ENCODE measurements at places on chromosomes 4 and X.

DNA sequence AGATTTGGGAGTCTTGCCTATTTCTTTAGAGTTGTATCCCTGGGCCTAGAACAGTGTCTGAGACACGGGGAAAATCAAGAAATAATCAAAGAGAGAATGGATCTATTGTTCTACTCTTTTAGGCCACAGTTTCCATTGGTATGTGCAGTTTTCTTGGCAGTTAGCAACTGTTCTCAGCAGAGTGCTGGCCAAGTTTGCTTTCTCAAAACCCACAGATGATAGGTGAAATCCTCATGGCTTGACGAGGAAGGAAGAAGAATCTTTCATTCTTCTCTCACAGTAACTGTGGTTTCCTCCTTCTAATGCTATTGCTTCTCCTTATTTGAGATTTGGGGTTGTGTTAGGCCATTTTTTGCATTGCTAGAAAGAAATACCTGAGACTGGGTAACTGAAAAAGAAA is 42.2 kb downstream of the AGA start:
- no peak for DNase-seq

DNA sequence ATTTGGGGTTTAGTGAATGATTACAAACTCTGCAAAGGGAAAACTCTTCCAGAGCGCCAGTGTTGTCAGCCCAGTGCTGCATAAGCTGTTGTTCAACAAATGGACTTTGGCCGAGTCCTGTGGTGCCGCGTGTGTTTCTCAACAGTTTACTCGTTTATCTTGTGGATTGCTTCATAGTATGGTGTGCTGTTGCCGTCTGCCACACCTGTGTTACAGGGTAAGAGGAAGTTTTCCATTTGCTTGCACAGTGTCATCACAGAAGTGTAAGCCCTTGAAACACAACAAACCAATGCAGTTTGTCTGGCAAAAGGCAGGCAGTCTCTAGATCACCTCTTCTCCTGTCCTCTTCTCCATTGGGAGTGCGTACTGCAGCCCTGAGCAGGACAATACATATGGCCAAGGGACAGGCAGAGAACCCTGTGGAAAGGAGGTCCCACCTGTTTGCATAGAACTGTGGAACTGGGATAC is 66.3 kb downstream of the DCUN1D4 start:
- DNase-seq, result no peak

DNA sequence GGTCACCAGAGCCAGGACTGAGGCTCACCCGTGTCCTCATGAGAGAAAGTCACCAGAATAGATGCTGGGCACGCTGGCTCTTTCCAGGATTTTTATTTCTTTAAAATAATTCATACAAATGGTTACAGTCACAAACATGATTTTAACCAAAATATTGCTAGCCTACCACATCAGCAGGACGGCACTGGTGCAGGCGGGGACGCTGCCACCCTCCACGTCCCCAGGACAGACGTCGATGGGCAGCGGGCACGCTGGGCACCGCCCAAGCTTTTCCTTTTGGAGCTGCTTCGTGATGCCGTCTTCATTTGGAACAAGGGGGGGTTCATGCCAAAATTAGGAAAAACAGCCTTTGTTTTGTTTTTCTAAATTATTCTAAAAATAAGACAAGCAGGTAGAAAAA is 37.6 kb downstream of the CTBP1 start:
- no peak for DNase-seq

GRCh38 chrX:141669689-141670088 is 28.9 kb downstream of the SPANXD start:
- no peak for DNase-seq

GRCh38 chr4:4671774-4672349 is 130.0 kb upstream of the STX18 start:
- no peak for DNase-seq

DNA sequence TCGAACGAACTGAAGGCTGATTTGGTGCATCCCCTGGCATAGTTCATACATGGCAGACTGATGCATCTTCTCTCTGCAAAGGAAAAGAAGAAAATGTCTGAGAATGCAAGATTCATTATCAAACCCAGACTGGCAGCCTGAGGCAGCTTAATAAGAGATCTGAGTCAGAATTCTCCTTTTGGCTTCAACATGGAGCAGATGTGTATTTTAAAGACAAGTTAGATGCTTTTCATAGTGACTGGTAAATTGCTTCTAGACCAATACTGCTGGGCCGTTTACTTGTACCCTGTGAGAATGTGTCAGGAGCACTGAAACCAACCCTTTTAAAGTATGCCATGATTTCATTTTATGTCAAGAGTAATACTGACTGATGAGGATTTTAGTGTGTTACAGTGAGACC is 322.0 kb downstream of the NR3C2 start:
- DNase-seq, result no peak

- no peak for DNase-seq
These were observed 321.2 kb upstream of the SPOCK3 start for GRCh38 chr4:167555338-167556022.

DNA sequence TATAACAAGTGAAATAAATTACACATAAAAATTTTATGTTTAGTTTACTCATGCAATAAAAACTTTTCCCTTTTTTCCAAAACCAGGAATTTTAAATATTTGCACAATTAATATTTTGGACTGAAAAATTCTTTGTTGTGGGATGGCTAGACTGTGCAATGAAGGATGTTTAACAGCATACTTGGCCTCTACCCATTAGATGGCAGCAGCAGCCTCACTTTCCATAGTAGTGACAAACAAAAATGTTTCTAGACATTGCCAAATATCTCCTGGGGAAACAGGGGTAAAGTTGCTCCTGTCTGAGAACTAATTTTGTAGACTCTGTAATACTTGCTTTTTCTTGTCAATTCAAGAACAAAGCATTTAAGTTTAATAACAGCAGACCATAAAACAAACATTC is 49.8 kb downstream of the SCLT1 start:
- no peak for DNase-seq

DNA sequence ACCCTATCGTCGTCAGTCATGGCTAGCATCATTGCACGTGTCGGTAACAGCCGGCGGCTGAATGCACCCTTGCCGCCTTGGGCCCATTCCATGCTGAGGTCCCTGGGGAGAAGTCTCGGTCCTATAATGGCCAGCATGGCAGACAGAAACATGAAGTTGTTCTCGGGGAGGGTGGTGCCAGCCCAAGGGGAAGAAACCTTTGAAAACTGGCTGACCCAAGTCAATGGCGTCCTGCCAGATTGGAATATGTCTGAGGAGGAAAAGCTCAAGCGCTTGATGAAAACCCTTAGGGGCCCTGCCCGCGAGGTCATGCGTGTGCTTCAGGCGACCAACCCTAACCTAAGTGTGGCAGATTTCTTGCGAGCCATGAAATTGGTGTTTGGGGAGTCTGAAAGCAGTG is 1.6 kb downstream of the ZCCHC12 start:
- no peak for DNase-seq

DNA sequence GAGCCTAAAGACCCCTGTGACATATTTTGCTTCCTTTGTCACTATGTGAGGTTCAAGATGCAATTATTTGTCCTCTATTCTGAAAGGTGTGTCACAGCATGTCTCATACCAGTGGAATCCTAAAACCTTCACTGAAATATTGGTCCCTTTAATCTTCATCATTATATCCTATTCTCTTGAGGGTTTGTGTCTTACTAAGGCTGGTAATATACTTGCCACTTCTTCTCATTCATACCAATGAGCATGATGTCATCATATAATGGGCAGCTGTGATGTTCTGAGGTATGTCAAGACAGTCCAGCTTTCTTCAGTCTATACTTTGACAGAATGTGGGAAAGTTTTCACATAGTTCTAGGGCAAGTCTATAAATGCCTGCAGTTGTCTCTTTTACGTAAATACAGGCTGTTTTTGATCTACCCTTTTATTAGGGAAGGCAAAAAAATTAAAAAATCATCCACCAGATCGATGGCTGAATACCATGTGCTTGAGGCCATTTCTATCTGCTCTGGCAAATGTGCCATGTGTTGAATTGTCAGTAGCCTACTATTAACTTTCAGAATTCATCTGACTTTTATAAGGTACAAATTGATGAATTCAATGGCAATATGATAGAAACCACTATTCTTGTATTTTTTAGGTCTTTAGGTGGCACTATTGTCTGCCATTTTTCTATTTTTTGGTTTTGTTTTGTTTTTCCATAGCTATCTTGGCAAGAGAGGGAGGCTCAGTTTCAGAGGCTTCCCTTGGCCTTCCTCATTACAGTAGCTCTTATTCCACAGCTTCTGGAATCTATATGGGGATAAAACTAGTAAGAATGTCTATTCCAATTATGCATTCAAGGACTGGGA is 209.0 kb downstream of the PPARGC1A start:
- no peak for DNase-seq

GRCh38 chrX:29496636-29497180 is 718.7 kb upstream of the MAGEB2 start:
- no peak for DNase-seq

GRCh38 chr4:13922459-13922858 is 294.9 kb upstream of the BOD1L1 start:
- no peak for DNase-seq

DNA sequence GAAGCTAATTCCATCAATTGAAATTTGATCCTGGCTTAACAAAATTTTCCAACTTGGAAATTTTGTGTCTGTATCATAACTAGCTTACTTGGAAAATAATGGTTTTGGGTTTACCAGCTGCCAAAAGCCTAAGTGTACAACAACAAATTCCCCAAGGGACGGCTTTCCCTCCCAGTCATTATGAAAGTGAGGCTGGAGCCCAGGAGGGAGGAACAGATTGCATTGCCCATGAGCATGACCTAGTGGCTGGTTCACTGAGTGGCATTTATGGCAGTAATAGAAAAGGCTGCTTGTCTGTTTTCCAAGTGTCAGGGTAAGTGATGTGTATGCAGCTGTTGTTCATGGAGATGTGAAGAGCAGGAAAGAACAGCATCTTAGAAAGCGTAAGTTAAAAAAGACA is 70.8 kb upstream of the HHIP start:
- DNase-seq, result no peak

DNA sequence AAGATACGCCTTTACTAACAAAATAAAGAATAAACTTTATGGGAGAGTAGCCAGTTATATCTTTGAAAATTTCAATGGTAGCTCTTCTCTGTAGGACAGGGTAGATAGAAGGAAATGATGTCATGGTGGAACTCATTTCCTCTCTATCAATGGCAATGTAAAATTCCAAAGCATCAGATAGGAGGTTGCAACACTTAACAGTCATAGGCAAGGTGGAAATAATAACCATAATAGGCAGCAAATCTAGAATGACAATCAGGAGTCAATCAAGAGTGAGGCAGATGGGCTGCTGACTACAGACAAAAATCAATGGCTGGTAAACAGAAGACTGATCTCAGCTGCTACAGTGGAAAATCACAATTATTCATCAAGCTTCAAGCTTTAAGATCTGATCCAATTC is 53.9 kb upstream of the TET2 start:
- no peak for DNase-seq

DNA sequence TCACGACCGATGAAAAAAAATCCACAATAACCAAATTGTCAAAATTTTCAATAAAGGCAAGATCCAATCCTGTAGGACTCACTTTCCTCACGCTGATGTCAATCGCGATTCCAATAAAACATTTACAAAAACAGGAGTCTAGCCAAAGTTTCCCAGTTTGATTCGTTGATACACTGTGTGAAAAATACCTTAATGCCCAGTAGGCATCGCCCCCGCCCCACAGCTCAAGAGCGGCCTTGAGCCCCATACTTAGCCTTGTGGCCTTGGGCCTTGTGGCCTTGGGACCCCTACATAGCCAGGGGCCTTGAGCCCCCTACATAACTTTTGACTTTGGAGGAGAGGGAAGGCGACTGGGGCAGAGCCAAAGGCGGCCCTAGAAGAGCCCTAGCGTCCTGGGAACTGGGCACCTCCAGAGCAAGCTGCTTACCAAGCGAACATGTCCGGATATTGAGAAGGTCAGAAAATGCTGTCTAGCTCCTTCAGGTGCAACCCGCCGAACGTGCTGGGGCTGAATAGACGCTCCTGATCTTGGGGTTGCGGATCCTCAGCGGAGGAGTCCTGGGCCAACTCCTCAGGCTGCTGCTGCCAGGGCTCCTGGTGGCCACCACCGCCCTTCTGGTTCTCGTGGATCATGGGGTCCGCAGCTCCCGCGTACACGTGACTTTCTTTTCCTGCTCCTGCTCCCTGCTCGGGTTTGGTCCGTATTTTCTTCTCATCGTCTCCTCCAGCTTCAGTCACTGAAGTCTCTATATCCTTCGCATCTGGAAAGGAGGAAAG is 62.9 kb downstream of the RHOXF2B start:
- DNase-seq, result no peak

DNA sequence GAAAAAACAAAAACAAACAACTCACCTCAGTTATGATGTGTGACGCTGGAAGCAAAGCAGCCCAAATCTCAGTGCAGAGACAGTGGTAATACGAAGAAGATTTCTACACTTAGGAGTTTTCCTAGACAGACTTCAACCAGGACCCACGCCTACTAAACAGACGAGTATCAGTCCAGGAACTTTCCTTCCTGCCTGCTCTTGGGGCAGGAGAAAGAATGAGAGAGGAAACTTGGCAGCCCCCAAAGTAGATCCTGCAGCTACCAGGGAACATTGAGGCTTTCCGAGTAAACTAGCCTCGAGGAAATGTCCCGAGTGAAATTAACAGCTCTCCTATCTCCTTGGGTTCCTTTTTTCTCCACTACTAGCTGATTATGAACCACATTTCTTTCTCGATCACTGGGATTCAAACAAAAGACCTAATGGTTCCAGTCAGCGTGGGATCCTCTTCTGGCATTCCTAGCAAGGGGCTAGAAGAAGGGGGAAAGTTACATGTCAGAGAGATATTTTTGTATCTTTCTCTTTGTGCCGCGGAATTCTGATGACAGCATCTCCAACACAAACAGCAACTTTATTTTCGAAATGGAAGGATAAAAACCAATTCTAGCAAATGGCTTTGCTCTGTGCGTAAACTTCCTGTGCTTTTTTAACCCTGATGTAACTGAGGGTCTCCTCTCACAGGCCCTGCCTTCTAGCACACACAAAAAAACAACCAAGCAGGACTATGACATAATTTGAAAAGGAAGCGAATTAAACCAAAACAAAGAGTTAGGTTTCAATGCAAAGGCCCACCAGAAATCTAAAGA is 53.2 kb downstream of the PPM1K start:
- DNase-seq, result no peak

DNA sequence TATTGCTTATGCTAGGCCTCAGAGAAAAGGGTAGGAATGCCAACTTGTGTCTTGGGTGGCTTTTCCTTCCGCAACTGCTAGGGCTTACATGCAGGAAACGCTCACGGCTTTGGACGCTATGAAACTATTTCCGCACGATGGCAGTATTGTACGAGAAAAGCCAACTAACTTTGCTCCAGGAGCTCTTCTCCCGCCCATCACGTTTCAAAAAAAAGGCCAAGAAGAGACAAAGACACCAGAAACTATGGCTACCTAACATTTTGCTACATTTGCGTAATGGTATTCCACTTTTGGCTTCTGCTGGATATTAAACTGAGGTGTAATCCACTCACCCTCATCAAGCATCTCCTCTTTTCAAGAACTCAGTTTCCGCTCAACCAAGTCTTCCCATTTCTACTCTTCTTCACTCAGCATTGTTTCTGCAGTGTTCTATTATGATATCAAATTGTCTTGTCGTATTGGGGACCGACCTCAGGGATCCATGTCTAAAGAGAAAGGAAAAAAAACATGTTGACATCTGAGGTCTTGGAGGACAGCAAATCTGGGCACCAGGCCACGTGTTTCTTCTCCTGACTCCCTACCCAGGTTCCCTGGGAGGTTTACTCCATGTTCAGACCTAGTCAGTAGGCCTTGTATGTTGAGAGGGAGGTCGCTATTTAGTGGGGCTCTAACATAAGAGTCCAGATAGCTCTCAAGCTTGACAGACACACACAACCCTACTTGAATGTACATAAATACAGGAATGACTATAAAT is 239.4 kb upstream of the STK26 start:
- no peak for DNase-seq
